Left lung (tissue), 14 donors: ENCODE measurements at places on chromosomes 7 and 10. TPM values are rescaled to one million over a fixed set of nuclear protein-coding genes. Genes with fewer than 3 reads are reported as not detected.

CHRM2 gene
- total RNA-seq, result 0.63 TPM

AQP1 gene
- total RNA-seq, result 567 TPM

STRIP2 gene
- total RNA-seq, result 4.4 TPM

STMP1 gene
- 37.0 TPM for total RNA-seq

CPXM2 gene
- 1.5 TPM for total RNA-seq

ADCY1 gene
- total RNA-seq, result 0.55 TPM

SORCS1 gene
- total RNA-seq, result 0.03 TPM

TUBB8 gene
- total RNA-seq, result 0.26 TPM

SYCE1 gene
- total RNA-seq, result 0.47 TPM

GPR85 gene
- 1.4 TPM for total RNA-seq

ABLIM1 gene
- 195 TPM for total RNA-seq

DNA sequence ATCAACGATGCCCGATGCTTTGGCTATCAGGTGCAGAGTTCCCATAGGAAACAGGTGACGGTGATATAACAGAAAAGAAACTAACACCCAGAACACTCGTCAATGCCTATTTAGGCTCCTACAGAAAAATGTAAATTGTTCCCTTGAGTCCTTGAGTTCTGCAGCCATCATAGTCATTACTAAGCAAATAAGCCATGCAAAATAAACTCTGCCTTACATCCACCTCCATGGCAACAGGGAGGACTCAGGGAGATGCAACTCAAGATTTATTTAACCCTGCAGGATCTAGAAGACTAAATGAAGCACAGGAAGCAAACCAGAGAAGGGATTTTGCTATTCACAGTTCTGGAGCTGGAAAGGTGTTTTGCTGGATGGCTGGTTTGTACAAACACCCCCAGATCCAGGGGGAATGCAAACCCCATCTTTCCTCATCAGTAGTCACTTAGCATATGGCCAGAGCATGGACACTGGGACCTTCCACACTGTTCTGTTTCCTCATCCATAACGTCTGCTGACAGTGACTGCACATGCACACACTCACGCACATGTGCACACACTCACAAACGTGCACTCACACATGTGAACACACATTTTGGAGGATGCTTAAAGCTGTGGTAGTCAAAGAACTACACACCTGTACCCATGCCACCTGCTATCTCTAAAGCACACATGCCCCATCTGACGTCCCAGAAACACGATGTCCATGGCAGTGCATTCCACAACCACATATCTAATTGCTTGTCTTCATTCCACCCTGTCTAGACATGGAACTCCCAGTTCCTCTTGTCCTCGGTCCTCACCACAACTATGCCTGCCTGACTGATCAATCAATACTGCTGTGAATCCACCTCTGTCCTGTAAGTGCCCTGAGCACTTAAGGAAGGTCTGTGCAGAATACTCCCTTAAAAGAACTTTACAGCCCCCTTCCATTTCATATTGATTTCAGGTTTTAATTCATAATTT lies 178.2 kb downstream of the COBL start:
- DNase-seq, result no peak

- DNase-seq, result no peak
Observed at GRCh38 chr7:94650147-94651051, 5.5 kb downstream of the SGCE start.

DNA sequence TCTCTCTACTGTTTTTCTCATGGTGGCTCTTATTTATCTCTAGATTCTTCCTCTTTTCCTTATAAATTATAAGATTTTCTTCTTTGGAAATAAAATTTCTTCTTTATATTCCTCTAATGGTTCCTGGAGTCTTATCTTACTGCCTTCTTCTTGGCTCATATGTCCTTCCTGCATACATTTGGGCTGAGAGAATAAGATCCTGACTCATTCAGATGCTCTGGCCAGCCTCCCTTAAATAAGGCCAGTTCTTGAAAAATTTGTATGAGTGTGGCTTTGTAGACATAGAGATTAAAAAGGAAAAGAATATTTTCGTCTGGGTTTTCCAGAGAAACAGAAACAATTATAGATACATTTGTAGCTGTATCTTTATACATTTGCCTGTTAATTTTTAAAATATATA lies 411.3 kb downstream of the KIF20B start:
- DNase-seq, result no peak

GRCh38 chr10:48271047-48271730 lies 3.3 kb downstream of the FRMPD2 start:
- DNase-seq, result no peak

DNA sequence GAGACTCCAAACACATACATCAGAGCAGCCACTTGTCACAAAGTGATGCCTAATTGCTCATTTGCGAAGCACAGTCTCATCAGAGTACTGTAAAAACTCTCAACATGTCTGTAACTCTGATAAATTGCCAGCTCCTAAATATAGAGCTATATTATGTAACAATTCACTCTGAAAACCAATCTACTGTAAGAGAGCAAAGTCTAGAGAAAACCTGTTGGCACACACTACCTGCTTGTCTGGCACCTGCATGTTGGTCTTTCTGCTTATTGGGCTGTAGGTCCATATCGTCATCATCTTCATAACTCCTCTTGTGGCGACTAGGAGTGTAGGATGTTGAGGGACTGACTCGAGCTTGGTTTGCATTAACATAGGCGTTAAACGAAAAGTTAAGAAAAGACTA lies 19.8 kb downstream of the MCMBP start:
- DNase-seq, result no peak

DNA sequence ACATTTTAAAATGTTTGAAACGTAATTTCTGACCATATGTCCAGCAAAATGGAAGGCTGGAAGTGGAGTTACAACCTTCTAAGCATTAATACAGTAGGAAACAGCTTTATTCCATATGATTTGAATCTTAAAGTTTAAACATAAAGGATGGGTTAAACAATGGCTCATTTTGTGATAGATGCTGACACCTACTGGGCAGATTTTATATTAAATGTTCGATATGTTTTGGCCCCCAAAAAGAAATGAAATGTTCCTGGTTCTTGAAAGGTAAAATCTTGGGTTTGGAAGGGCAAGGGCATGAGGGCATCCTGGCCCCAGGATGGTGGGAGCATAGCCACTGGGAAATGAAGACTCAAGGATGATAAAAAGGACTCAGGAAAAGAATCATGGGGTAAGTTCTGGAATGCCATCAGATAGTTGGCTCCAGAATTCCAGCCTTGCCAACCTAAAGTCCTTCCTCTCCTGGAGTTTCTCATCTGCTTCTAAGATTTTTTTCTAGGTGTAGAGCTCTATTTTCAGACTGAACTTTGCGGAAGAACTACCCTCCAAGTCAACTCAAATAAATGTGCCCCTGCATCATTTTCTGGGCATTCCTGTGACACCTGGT lies 34.6 kb upstream of the SLC35G1 start:
- DNase-seq, result no peak

GRCh38 chr7:332020-332517 lies 42.1 kb downstream of the FOXL3 start:
- DNase-seq, result peak; percentile 34

- peak; percentile 37 for DNase-seq
Observed at GRCh38 chr10:24723386-24723787, 300 bp downstream of the ARHGAP21 start.

DNA sequence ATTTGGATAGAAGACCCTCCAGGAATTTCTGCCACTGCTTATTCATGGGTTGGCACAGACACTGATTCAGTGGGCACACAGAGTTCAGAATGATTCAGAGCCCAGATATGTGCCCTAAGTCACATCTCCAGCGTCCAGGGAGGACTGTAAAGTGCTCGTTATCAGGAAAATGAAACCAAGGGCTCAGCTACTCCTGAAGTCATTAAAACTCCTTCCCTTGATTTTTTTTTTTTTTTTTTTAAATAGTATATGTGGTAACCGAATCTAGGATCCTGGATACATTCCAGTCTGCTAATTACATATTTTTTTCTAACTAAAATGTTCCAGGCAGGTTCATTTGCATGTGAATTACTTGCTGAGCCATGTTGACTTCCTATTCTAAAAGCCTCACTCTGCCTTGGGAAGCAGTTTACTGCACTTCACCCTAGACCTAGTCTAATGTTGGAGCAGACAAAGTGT lies 34.7 kb downstream of the MET start:
- no peak for DNase-seq

DNA sequence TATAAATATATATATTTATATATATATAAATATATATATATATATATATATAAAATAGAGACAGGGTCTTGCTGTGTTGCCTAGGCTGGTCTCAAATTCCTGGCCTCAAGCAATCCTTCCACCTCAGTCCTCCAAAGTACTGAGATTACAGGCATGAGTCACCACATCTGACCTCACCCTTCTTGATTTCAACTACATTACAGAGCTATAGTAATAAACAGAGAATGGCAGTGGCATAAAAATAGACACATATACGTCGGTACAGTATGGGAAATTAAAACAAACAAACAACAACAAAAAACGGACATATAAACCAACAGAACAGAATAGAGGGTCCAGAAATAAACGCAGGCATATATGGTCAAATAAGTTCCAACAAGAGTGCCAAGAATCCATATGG lies 77.6 kb upstream of the PPP1R3A start:
- no peak for DNase-seq

DNA sequence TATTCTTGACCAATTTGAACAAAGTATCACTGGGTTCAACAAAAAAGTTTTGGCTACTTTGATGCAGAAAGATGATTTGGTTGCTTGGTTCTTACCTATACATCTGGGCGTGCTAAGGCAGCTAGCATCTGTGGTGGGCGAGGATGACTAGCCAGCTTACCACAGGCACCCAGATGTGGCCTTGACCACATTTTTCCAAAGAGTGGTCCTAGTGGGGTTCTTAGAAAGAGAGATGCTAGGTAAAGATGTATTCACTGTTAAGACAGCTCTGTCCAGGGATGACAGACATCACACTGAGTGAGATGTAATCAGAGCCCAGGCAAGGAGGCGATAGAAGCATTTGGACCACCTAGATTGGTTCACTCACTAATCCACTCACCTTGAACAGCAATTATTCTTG lies 785 bp downstream of the DNTT start:
- no peak for DNase-seq

DNA sequence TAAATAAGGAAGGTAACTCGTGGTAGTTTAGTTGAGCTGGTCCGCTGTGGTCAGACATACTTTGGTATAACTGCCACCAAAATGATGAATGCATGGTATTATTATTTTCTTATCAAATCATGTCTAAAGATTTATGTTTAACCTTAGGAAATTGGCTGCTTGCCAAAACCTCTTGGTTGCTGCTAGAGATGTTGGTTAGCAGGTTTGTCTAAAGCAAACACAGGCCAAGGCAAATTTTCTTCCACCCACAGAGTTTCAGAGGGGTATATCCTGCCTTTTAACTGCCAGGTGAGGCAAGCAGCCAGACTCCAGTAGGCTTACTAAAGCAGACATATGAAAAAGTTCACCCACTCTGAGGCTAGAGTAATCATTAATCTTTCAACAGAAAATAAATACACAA lies 101.4 kb downstream of the SEMA3E start:
- DNase-seq, result peak; percentile 30

DNA sequence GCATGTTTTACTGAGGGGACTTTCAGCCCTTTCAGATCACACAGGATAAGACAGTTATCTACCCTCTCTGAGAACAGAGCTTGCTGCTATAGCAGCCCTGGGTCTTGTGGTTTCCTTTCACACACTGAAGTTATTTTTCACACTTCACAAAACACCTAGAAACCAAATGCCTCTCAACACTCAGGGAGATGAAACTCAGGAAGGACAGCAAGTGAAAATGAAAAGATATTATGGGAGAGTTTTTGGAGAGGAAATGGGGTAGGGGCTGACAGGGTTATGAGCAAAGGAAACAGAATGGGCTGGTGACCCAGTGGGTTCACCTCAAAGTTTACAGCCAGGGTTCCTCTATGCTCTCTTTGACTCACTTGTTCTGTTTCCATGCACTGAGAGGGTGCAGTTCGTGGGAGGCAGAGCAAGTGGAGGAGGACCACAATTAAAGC lies 17.0 kb upstream of the GIMAP2 start:
- DNase-seq, result no peak

- no peak for DNase-seq
Observed at GRCh38 chr10:50421026-50421719, 169.9 kb upstream of the ASAH2 start.

GRCh38 chr10:68251151-68251550 lies 19.2 kb upstream of the ATOH7 start:
- DNase-seq, result no peak

DNA sequence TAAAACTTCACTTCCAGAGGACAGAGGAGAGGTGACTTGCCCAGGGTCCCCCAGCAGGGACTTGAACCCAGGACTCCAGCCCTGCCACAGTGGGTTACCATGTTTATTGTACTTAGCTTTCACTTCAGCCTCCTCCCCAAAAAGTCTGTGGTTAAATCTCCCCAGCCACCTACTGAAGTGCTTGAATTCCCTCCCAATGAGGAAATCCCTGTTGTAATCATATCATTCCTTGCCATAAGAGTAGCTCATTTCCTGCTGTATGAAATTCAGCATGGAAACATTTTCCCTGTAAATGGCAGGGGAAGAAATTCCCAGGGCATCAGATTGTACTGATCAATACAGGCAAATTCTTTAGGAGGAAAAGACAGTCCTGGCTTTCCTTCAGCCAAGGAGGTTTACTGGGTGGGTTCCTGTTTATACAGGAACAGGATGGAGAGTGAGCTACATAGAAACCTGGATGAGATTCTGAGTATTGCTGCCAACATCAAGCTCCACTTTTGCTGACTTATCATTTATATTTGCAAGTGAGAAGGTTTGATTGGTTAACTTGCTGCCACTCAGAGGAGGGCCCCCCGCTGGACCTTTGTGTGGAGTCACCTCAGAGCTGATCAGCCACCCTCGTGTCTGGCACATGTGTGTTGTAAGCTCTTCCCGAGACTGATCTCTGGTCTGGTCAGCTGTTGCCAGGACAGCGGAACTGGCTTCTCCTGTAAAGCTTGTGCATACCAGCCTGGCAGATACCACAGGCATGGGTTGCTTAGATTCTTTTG lies 16.4 kb upstream of the PDZD8 start:
- no peak for DNase-seq

GRCh38 chr7:142867398-142868187 lies 12.7 kb downstream of the EPHB6 start:
- no peak for DNase-seq

DNA sequence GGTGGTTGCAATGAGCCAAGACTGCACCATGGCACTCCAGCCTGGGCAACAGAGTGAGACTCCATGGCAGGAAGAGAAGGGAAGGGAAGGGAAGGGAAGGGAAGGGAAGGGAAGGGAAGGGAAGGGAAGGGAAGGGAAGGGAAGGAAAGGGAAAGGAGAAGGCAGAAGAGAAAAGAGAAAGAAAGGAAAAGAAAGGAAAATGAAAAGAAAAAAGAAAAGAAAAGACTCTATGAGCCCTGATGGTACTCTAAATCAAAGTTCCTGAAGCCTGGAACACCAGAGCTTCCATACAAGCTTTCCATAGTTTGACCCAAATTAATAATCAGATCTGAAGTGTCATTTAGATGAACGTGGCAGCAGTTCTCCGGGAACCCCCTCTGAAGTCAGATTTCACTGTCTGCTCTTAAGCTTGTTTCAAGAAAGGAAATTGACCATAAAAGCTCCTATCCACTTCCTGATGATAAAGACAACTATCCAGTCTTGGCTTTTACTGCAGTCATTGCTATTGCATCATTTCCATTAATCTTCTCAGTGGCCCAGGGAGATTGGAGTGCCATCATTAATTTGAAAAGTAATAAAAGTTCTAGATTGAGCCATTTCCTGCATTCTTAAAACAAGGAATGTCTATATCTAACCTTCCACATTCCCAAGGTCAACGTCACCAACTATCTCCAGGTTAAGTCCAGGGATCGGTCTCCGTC lies 44.2 kb upstream of the FRMD4A start:
- DNase-seq, result no peak

GRCh38 chr7:88377434-88377833 lies 70.7 kb upstream of the STEAP4 start:
- no peak for DNase-seq

- DNase-seq, result no peak
Observed at GRCh38 chr10:113291413-113291812, 261.4 kb upstream of the HABP2 start.
